ENCODE measurements at places on chromosomes 6 and 20. TPM values are rescaled to one million over a fixed set of nuclear protein-coding genes. Genes with fewer than 3 reads are reported as not detected.

DNA sequence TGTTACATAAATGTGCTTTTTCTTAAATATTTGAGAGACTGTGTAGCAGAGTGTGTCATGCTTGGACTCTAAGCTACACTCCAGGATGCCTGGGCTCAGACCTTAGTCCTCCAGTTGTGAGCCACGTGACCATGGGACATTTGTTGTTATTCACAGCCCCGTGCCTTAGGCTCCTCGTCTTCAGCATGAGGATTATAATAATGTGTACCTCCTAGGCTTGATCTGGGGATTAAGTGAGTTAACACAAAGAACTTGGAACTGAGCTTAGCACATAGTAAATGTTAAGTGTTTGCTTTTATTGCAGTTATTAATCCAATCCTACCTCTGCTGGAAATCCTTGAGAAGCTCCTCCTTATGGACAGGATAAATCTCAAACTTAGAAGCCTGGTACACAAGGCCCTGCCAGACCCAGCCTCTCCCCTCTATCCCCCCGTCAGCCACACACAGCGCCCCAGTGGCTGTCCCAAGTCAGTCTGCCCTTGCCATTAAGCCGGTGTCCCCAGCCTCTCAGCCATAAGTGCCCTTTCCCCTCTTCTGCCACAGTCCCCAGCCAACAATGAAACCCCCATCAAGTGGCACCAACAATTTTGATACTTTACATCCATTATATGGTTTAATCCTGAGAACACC, 177.5 kb downstream of the TMEM242 start:
- no peak for DNase-seq

- no peak for DNase-seq
Measured at GRCh38 chr20:32168184-32168910, 39.2 kb downstream of the PLAGL2 start.

GRCh38 chr6:24517659-24518543, 23.1 kb downstream of the ALDH5A1 start:
- no peak for DNase-seq

- DNase-seq, result no peak
Measured at GRCh38 chr20:10670501-10671220, 3.1 kb downstream of the JAG1 start.

DNA sequence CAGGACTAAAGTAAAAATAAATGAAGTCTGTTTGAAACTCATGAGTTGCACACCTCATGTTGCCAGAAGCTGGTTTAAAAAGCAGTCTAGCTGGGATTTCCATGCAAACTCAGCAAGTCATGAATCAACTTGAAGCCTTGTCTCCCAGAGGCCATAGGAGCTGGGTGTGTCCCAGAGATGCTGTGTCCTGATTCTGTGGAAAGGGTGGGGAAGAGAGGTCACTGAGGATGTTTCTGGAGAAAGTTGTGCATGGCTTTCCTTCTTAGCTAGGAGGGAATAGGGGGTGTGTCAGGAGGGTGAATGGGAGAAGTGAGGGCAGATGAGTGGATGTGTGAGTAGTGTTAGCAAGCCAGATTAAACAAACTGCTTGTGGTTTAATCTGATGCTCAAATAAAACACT, 111.3 kb downstream of the ADAT2 start:
- no peak for DNase-seq

- no peak for DNase-seq
Measured at GRCh38 chr6:19905584-19905983, 68.4 kb downstream of the ID4 start.

GRCh38 chr6:12314751-12315150, 24.6 kb downstream of the EDN1 start:
- DNase-seq, result no peak

GRCh38 chr6:111803371-111803770, 69.9 kb downstream of the FYN start:
- DNase-seq, result no peak

DNA sequence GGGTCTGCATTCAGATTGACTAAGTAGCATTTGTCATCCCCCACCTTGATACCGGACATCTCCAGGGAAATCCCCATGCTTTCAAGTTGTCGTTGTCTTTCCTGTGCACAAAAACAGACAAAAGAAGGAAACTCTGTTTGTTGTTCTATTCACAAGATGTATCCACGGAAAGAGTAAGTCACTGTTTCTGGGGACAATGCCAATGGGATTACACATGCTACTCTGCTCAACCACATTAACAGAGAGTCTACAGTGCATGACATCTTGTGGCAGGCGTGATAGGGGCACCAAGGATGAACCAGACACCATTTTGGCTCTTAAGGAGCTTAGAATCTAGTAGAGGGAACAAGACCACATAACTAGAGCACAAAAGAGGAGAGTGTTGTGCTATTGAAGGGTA, 124.4 kb upstream of the NUP153 start:
- no peak for DNase-seq

DNA sequence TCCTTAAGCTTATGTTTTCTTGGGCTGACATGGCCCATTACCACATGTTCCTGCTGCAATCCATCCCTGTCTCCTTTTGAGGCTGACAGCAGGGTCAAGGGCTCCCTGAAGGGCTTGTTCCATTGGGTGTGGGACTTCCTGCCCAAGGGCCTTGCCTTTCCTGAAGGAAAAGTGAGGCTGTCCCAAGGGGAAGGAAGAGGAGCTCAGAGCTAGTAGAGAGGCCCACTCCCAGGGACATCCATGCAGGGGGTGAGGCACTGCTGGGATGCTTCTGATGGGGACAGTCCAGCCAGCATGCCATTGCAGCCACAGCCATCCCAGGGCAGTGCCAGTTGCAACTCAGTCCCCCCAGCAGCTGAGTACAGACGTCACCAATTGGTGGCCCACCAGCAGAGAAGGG, 138.4 kb upstream of the FOXA2 start:
- DNase-seq, result no peak

DNA sequence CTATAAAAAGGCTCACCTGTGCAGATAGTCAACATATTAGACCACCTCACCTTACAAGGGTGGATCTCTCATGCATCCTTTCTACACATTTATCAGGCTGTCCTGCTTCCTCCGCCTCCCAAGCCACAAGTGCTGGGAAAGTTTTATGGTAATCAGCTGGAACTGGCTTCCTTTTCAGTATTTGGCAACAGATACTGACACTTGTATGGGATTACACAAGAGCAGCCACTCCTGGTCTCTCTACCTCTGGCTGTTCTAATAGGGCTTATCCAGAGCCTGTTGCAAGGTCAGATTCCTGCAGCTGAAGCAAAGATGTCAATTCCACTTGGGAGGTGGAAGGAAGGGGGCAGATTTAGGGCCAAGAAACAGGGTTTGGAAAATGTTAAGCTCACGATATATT, 503 bp upstream of the GPLD1 start:
- no peak for DNase-seq

DNA sequence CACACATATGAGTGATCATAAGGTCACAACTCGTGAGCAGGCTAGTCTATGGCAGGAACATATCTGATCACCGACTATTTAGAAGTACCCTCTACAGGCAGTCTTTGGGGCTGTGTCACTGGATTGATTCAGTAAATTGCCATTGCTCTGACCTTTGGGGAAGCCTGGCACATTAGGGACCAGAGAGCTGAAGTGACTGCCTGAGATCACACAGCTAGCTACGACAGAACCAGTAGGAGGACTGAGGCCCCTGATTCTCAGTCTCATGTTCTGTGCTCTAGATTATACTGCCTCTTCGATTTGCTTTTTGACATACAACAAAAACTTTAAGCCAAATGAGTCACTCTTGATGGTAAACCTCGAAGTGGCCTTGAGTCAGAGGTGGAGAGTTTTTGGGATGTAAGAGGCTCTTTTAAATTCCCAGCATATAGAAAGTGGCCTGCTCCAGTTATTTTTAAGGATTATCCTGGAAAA, 247.5 kb upstream of the SUPT3H start:
- no peak for DNase-seq

GRCh38 chr6:21836772-21837425, 243.3 kb downstream of the SOX4 start:
- no peak for DNase-seq

DNA sequence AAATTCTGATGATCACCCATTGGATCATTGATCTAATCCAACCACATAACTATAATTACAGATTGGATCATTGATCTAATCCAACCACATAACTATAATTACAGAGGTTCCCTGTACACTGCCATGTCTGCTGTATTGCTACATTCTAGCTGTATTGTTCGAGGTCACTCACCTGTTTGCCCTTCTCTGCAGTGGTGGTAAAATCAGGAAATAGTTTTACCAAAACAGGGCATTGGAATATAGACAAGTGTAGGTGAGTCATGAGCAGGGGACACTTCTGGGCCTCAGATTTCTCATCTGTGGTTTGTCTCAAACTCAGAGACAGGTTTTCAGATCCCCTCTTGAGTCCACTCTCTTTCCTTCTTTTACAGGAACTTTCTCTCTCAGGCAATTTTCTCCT, 9.0 kb upstream of the AFDN start:
- no peak for DNase-seq

The CDH26 gene
- 2.1 TPM for total RNA-seq

The AIF1 gene
- total RNA-seq, result 16.3 TPM

Measured in suprapubic skin (tissue), 4 donors.